Mesothelial cell of epicardium (in vitro differentiated cells): ENCODE measurements at places on chromosomes 2 and 18.

- DNase-seq: no peak
Observed at GRCh38 chr18:2935438-2936192, 77.3 kb downstream of the LPIN2 start.

- DNase-seq: no peak
Observed at GRCh38 chr2:201149064-201149820, 33.3 kb downstream of the CFLAR start.

DNA sequence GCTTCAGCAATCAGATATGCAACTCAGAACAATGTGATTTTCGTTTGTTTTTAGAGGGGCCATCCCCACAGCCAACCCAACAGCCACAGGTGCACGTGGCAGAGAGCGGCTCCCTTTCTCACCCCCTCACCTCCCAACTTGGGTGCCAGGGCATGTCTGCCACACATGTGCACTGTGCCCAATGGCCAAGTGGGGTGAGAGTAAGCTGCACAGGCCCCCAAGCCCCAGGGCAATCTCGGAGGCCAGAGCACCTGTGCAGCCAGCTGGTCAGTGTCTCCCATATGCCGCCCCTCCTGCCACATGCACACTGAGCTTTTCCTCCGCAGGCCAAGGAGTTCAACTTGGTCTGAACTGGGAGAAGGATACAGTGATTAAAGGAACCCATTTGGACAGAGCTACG, 1130.2 kb downstream of the DSC3 start:
- no peak for DNase-seq

DNA sequence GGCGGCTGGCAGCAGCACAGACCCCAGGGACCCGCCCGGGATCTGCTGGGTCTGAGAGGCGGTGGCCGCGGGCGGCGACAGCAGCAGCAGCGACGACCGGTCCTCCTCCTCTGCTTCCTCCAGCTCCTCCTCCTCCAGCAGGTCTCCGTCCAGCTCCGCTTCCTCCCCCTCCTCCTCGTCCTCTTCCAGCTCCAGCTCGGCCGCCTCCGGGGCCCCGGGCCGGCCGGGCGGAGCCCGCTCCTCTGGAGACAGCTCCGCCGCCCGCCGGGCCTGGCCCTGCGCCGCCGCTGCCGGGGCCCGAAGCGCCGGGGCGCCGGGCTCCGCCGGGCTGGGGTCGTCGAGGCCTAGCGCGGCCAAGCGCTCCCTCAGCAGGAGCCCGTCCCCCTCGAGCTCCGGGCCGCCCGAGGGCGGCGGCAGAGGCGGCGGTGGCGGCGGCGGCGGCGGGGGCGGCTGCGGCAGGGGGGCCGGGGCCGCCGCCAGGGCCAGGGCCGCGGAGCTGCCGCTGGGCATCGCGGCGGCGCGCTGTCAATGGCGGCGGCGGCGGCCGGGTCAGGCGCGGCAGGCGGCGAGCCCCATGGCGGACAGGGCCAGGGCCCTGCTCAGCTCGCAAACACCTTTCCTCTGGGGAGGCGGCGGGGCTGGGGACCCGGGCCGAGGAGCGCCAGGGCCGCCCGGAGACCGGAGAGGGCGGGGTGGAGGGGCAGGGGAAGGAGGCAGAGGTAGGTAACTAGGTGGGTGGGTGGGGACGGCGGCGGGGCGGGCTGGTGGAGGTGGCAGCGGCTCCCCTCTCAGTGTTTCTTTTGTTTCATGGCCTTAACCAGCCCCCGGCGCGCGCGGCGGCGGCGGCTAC, 445 bp downstream of the MEX3C start:
- peak; percentile 28 for DNase-seq

DNA sequence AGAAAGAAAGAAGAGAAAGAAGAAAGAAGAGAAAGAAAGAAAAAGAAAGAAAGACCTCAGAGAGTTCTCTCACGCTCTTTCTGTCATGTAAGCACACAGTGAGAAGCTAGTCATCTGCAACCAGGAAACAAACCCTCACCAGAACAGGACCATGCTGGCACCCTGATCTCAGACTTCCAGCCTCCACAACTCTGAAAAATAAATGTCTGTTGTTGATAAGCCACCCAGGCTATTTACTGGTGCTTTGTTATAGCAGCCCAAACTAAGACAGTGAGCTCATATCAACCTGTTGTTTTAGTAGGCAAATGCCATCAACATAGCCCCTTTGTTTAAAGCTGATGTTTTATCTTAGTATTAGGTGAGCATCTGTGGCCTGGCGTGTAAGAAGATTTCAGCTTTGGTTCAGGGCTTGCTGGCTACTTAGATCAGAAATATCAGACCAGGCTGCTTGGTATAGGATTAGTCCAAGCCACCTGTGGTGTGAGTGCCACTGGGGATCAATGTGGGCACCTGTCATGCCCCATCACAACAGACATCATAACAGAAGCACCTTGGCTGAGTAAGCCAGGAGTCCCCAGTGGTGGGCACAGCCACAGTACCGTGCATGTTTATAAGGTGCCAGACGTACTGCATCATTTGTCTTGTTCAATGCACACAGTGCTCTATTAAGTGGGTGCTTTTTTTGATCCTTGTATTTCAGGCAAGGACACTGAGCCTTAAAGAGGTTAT, 94.4 kb downstream of the LBH start:
- DNase-seq: no peak

- DNase-seq: no peak
Observed at GRCh38 chr2:2149379-2149778, 181.7 kb downstream of the MYT1L start.

DNA sequence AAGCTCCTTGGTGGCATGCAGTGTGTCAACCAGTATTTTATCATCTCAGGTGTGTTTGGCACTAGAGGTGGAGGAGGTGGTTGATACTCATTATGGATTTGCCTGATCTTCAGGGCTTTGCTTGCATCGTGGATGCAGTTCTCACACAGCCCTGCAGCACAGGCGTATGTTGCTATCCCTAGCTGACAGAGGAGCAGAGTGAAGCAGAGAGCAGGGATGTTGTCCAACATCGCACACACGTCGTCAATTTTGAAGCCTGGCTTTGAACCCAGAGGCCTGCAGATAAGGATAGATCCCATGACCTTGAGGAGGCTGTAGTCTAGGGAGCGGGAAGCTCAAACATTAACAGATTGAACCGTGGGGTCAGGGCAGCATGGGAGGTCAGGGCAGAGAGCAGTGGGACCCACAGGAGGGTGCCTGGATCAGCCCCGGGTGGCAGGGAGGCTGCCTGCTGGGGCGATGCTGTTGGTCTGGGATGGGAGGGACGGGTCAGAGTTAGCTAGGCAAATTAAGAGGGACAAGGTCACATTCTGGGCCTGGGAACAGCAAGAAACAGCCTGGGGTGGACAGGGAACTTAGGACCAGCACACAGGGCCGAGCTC, 4.2 kb downstream of the RNF144A start:
- no peak for DNase-seq

DNA sequence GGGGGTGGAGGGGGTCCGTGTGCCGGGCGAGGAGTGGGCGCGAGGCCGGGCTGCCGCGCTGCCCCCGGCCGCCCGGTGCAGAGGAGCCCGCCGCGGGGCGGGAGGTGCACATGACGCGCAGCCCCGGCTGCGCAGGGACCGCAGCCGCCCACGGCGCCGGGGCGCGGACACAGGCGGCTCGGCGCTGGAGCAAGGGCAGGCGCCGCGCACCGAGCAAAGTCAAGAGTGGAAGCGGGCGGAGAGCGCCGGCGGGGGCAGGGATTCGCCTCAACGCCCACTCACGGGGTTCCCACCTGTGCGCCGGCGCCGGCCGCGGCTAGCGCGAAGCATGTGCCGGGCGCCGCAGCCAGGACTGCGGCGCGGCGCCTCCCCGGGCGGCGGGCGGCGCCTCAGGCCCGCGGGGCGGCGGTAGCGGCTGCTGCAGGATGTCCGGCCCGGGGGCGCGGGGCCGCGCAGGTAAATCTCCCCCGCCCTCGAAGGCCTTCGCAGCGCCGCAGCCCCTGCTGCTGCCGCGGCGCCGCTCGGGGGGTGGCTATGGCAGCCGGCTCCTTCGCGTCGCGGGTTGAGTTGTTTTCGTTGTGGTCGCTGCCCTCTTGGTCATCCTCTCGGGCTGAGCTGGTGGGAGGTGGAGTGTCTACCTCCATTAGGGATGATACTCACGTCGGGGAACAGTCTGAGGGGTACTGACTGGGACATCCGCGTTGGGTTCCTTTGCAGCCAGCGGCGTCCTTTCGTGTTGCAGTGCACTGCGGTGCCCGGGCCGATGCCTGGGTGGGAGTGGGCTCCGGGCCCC, 216.3 kb upstream of the DTNA start:
- peak; percentile 56 for DNase-seq

DNA sequence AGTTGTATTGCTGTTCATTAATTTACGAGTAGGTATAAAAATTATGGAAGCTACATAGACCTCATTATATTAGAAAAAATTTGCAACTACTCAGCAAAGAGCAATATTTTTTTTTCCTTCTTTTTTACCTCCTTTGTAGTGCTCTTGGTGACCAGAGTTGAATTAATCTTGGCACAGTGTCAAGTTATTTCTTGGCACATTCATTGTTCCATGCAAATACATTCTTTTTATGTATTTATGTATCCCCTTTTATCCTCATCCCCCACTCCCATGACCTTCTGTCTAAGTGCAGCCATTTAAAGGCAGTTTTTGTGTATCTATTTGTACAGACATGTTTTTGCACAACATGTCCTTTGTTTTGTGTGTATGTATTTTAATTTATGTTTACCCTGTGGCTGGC, 224.5 kb downstream of the CCDC102B start:
- no peak for DNase-seq

DNA sequence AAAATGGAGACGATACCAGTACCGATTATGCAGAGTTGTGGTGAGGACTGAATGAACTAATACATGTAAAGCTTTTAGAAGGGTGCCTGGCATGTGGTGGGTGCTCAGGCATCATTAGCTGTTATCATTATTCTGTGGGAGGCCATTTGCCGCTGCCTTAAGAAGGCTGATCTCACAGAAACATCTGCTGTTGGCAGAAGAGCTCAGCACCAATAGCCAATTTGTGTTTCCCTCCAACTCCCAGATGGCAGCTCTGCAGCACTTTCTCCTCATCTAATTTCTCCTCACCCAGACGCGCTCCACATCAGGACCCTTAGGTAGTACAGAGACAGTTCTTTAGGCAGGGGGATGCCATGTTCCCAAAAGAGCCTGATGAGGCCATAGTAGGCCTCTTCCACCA, 15.8 kb upstream of the CYP1B1 start:
- no peak for DNase-seq

- DNase-seq: no peak
Observed at GRCh38 chr2:241901018-241901380, 31.5 kb downstream of the RTP5 start.

DNA sequence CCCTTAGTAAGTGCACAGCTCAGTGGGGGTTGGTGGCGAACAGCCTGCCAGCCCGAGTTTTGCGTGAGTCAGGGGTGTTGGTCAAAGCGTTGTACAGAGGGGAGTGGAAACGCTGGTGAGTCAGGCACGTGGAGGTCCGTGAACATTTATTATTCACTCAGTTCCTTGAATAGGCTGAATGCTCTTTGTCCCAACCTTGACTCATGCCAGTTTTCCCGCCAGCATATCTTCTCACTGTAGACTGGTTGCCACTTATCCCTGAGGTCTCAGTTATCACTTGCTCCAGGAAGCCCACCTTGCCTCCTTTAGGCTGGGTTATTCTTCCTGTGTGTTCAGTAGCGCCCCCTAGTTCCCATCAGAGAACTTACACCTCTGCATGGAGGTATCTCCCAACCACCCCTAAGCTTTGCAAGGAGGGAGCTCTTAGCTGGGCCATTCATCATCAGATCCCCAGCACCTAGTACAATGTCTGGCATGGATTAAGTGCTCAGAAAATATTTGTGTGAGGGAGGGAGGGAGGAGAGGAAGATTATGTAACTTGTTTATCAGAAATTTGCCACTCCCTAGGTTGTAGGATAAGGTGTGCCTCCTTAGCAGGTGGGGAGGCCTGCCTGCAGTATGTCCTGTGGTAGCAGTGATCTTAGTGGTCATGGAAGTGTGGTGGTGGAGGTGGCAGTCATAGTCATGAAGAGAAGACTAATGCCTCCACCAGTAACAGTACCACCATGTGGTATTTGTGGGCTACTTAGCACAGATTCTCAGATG, 72.1 kb downstream of the CABLES1 start:
- no peak for DNase-seq

GRCh38 chr2:232707076-232707475, 9.9 kb downstream of the GIGYF2 start:
- DNase-seq: no peak

DNA sequence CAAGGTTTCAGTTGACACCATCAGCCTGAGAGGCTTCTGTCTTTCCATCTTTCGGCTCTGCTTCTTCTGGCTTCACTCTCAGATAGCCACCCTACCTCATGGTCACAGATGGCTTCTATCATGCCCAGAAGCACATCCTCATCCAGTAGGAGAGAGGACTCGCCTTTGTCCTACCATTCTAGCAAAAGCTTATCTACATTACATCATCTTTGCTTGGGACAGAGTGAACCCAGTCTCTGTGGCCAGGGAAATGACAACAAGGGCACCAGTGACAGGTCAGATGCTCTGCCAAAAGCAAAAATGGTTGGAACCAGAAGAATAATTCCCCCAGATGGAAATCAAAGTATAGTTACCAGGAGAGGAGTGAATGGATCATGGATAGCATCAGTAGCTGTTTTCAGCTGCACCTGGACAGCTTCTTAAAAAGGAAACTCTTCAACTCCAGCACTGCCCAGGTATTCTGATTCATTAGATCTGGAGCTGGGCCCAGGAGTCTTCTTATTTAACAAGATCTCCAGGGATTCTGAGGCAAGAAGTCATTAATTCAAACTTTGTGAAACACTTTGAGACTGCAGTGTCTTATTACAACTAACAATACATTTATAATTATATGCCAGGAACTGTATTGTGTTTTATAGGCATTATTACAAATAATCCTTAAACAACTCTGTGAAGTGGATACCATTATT, 257.7 kb upstream of the UBE2E3 start:
- no peak for DNase-seq

DNA sequence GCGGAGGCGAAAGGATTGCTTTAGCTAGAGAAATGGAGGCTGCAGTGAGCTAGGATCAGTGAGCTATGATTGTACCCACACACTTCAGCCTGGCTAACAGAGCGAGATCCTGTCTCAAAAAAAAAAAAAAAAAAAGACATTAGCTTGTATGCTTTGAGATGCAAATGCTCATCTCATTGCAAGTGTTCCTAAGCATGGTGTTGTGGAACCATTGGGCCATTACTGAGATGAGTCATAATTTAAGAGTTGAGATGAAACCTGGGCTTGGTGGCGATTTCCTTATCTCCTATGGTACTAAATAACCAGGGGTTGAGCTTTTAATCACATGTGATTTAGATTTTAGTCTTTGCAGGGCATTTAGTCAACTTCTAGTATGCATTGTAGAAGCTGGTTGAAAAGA, 2.2 kb downstream of the PLEKHA3 start:
- DNase-seq: no peak
